ENCODE measurements at places on chromosomes 7 and 10. TPM values are rescaled to one million over a fixed set of nuclear protein-coding genes. Genes with fewer than 3 reads are reported as not detected.
A peak's percentile ranks its signal among the peaks of the same experiment; 100 is the strongest.

DNA sequence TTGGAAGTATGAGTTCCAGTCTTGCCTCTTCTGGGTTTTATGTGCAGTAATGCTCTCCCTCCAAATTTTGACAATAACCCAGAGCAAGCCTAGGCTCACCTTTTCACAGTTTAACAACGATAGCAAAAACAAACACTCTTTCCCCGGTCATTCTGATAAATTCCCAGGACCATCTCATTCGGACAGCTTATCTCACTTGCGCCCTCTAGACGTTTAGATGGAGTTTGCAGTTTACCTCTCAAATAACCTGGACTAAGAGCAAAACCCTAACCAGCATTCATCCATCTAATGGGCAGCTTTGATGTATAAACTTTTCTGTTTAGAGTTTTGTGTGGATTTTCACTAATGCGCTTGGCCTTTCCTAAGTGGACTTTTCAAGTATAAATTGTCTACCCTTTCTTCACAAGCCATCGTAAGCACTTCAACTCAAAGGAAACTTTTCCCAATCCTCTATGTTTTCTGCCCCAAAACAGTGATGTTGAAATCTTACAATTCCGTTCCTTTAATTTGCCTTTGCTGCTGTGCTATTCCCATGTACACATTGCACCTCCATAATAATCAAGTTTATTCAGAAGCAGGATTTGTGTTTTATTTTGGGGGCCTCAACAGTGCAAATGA is 114.9 kb downstream of the HDAC9 start:
- no peaks in the 10 kb centered on the region for H3K4me1 ChIP-seq
- H3K36me3 ChIP-seq, result peaks cover 2% of the 10 kb centered on the region
- DNase-seq, result no peak
- no peaks in the 10 kb centered on the region for H3K27me3 ChIP-seq
- no peak overlapping the region for H3K4me3 ChIP-seq
- H3K27ac ChIP-seq, result no peak overlapping the region

GRCh38 chr10:129645487-129645886 is 178.4 kb downstream of the MGMT start:
- no peak for DNase-seq
- no peaks in the 10 kb centered on the region for H3K36me3 ChIP-seq
- no peak overlapping the region for H3K4me3 ChIP-seq
- H3K4me1 ChIP-seq, result no peaks in the 10 kb centered on the region

DNA sequence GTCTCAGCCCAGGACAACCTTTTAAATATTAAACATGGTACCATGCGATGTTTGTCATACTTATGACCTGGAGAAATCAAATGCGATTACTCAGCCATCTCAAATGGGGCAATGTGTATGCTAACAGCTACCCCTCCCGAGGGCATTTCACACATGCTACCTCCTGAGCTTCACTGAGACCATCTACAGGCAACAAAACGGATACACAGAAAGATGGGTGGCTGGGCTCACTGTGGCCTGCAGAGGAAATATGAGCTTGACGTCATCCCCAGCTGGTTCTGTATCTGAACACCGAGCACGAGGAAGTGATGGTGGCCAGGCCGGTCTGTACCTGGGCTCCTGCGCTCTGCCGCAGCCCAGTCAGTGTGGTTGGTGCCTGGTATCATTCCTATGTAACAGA is 374.3 kb downstream of the RPS24 start:
- H3K27ac ChIP-seq, result no peak overlapping the region
- peak overlapping the region; percentile 73 for H3K4me3 ChIP-seq
- peaks cover 6% of the 10 kb centered on the region for H3K4me1 ChIP-seq
- no peak for DNase-seq
- H3K27me3 ChIP-seq, result peaks cover 19% of the 10 kb centered on the region

DNA sequence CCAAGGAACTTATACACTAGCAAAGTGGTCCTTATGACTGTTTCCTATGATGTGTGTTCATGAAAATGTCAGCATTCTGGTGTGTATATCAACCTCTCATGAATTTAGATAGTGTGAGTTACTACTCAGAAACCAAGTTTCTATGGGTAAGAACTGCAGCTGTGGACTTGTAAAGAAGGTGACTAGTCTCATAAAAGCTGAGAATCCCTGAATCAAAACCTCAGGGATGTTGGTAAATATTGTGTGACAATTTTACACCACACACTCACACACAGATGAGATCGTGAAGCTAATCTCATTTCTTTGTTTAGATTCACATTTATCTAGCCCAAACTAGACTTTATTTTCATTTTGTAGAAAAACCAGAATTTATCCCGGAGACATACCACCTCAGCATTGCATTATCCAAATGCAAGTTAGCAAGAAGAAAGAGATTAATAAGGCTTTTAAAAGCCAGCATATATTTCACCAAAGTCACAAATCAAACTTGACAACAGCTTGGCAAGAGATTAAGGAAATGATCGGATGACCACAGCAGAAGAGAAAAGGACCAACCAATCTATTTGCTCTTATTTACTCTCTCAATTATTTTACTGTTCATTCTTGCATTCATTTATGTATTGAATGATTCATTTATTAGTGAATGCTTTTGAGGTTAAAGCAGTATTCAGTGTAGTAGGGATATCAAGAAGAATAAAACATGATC is 92.9 kb downstream of the PLXDC2 start:
- DNase-seq, result no peak
- no peaks in the 10 kb centered on the region for H3K4me1 ChIP-seq
- no peaks in the 10 kb centered on the region for H3K27me3 ChIP-seq
- H3K36me3 ChIP-seq, result peaks cover 3% of the 10 kb centered on the region
- H3K27ac ChIP-seq, result no peak overlapping the region

DNA sequence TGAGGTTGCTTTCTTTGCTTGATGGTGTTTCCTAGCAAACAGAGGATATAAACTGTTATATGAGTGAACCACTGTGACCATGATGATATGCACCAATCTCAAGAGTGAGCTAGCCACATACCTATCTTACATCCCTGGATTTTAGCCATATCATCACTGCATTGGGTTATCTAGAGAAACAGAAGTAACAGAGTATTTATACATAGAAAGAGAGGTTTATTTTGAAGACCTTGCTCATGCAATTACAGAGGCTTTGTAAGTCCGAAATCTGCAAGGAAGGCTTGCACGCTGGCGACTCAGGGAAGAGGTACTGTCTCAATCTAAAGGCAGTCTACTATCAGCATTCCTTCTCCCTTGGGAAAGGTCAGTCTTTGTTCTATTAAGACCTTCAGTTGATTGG is 11.8 kb upstream of the PON2 start:
- H3K27me3 ChIP-seq, result no peaks in the 10 kb centered on the region
- DNase-seq, result no peak
- no peak overlapping the region for H3K4me3 ChIP-seq
- no peaks in the 10 kb centered on the region for H3K4me1 ChIP-seq
- H3K36me3 ChIP-seq, result no peaks in the 10 kb centered on the region
- H3K27ac ChIP-seq, result no peak overlapping the region

DNA sequence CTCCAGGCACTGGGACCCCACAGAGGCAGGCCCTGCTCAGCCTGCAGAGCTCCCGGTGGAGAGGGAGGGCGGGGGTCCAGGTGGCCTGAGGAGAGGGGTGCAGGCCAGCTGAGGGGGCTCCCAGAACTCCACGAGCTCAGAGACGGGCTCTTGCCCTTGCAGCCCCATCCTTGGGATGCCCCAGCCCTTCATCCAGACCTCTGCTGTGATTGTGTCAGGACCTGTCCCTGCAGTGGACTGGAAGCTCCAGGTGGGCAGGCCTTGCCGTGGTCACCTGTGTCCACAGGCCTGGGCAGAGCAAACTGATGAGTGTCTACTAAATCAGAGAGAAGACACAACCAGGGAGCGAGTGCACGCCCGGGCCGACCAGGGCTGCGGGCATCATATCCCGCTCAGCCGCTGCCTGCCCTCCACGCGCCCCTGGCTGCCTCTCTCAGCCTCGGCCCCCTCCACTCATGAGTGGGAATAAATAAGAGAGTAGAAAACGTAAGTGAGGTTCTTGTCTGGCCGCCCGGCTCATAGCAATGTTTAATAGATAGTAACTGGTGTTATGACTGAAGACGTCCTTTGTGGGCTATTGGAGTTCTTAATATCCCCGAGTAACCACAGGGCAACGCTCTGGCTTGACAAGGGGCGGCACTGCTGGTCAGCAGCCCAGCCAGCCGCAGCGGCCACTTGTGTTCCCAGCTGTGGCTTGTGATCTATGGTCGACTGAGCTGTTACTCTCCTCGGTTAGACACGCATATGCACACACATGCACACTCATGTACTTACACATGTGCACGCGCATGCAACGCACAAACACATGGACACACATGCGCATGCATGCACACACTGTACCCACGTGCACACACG is 105.6 kb downstream of the LHPP start:
- no peak overlapping the region for H3K27ac ChIP-seq
- no peak for DNase-seq
- no peak overlapping the region for H3K4me3 ChIP-seq
- H3K27me3 ChIP-seq, result no peaks in the 10 kb centered on the region

DNA sequence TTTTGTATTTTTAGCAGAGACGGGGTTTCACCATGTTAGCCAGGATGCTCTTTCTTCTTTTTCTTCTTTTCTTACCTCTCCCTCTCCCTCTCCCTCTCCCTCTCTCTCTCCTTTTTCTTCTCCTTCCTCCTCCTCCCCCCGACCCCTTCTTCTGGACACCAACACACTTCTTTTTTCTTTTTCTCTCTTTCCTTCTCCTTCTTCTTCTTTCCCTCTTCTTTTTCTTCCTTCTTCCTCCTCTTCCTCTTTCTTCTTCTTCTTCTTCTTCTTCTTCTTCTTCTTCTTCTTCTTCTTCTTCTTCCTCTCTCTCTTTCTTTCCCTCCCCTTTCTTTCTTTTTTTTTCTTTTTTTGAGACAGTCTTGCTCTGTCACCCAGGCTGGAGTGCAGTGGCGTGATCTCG is 14.0 kb downstream of the MMD2 start:
- no peak overlapping the region for H3K27ac ChIP-seq
- H3K36me3 ChIP-seq, result no peaks in the 10 kb centered on the region
- no peak for DNase-seq
- H3K4me1 ChIP-seq, result no peaks in the 10 kb centered on the region

GRCh38 chr7:140525743-140526142 is 46.4 kb upstream of the MKRN1 start:
- H3K27ac ChIP-seq, result no peak overlapping the region
- H3K4me1 ChIP-seq, result peaks cover 13% of the 10 kb centered on the region

DNA sequence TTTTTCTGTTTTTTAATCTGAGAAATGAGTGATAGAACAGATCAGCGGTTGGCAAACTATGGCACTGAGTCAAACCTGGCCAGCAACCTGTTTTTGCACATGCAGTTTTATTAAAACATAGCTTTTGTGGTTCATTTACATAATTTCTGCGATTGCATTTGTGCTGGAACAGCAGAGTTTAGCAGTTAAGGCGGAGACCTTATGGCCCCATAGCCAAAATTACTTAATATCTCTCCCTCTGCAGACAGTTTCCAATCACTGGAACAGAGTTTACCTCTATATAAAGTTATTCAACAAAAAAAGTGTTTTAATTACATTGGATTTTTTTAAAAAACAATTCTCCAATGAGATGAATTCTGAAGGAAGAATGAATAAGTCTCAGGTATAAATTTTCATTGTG is 212.1 kb downstream of the DGKB start:
- H3K4me3 ChIP-seq, result no peak overlapping the region
- no peaks in the 10 kb centered on the region for H3K36me3 ChIP-seq
- no peaks in the 10 kb centered on the region for H3K4me1 ChIP-seq
- H3K27ac ChIP-seq, result no peak overlapping the region
- H3K27me3 ChIP-seq, result no peaks in the 10 kb centered on the region

DNA sequence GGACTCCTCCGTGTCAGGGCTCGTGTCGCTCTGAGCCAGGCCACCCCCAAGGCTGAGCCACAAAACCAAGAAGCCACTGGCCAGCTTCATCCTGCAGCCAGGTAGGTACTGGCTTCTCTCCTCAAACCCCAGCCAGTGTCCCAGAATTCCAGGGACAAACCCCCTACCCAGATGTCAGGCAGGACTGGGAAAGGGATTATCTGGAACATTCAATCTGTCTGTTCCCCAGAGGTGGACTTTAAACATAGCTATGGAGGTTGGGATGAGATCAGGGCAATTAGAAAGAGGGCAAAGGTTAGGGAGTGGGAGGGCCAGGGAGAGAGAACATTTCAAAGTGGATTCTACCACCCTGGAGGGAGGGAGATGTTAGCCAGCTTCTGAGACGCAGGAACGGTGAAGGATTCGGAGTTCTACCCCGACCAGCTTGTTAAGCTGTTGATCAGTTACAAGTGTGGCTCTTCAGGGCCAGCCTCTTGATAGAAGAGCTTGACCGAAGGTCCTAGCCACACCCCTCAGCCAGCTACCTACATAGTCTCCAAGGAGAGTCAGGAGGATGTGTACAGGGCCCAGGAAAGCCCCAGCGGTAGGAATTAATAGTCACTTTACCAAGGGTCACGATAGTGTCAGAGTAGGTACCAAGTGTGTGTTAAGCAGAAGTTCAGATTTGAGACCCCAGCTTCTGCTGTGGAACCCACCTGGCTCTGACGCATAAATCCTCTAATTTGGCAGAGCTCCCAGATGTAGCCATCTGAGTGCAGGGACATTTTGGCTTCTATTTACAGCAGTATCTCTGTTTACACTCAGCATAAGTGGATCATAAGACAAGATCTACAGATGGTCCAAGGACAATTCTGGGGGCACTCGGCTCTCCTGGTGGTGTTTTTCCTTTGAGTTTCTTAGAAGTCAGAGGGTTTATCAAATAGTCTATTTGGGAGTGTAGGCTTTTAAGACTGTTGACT is at the start of gene PLA2G12B:
Gene PLA2G12B, minus strand, starts transcription at position 211 of the 959 bp plus-strand sequence. Its CDS starts 121 bp downstream, at position 90.
- no peaks in the 10 kb centered on the region for H3K27me3 ChIP-seq
- no peaks in the 10 kb centered on the region for H3K36me3 ChIP-seq
- H3K27ac ChIP-seq, result no peak within 1 kb of the TSS

Gene RET
- 0.29 TPM for total RNA-seq

DNA sequence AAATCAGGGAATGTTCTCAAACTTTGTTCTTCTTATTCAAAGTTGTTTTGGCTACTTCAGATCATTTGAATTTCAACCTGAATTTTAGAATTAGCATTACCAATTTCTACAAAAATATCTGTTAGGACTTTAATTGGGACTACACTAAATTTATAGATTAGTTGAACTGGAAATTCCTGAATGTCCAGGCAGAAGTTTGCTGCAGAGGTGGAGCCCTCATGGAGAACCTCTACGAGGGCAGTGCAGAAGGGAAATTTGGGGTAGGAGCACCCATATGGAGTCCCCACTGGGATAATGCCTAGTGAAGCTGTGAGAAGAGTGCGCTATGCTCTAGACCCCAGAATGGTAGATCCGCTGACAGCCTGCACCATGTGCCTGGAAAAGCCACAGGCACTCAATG is 22.8 kb upstream of the AGMO start:
- H3K4me3 ChIP-seq, result no peak overlapping the region
- no peak for DNase-seq
- H3K27ac ChIP-seq, result no peak overlapping the region
- no peaks in the 10 kb centered on the region for H3K27me3 ChIP-seq
- no peaks in the 10 kb centered on the region for H3K4me1 ChIP-seq

Data from activated T-cell treated with anti-CD3 and anti-CD28 coated beads, Interleukin-2, amount 50 U/mL, for 72 hours (primary cell).